Bronchial epithelial cell (primary cell): ENCODE measurements at places on chromosomes 1 and 21. TPM values are rescaled to one million over a fixed set of nuclear protein-coding genes. Genes with fewer than 3 reads are reported as not detected.
A peak's percentile ranks its signal among the peaks of the same experiment; 100 is the strongest.

Gene NCSTN
- total RNA-seq = 27.9 and 36.7 TPM in 2 replicates

Gene TRIM45
- 2.6 and 2.9 TPM in 2 replicates for total RNA-seq

Gene TMEM82
- not detected in 2 replicates for total RNA-seq

Gene DYNLT5
- total RNA-seq = not detected in 2 replicates

Gene AIRE
- total RNA-seq = not detected in 2 replicates

Gene LORICRIN
- not detected in 2 replicates for total RNA-seq

Gene LEFTY1
- total RNA-seq = not detected in 2 replicates

Gene S1PR1
- total RNA-seq = under 0.01 and 0.26 TPM in 2 replicates

Gene TMEM52
- total RNA-seq = 1.4 and 1.6 TPM in 2 replicates

Gene TNFAIP8L2
- total RNA-seq = not detected in 2 replicates

Gene NTNG1
- total RNA-seq = 2.4 and 5.4 TPM in 2 replicates

Gene SNX7
- 19.0 and 19.3 TPM in 2 replicates for total RNA-seq

Gene VASH2
- not detected in 2 replicates for total RNA-seq

Gene CATSPERE
- total RNA-seq = under 0.01 and 0.13 TPM in 2 replicates

Gene RHD
- total RNA-seq = not detected in 2 replicates

Gene RIMS3
- total RNA-seq = 0.26 and 2.7 TPM in 2 replicates

Gene TRAF3IP3
- total RNA-seq = not detected in 2 replicates

Gene MSH4
- total RNA-seq = 0.26 and 0.51 TPM in 2 replicates

GRCh38 chr1:59146651-59147358, 150.1 kb upstream of the FGGY start:
- DNase-seq = no peak

DNA sequence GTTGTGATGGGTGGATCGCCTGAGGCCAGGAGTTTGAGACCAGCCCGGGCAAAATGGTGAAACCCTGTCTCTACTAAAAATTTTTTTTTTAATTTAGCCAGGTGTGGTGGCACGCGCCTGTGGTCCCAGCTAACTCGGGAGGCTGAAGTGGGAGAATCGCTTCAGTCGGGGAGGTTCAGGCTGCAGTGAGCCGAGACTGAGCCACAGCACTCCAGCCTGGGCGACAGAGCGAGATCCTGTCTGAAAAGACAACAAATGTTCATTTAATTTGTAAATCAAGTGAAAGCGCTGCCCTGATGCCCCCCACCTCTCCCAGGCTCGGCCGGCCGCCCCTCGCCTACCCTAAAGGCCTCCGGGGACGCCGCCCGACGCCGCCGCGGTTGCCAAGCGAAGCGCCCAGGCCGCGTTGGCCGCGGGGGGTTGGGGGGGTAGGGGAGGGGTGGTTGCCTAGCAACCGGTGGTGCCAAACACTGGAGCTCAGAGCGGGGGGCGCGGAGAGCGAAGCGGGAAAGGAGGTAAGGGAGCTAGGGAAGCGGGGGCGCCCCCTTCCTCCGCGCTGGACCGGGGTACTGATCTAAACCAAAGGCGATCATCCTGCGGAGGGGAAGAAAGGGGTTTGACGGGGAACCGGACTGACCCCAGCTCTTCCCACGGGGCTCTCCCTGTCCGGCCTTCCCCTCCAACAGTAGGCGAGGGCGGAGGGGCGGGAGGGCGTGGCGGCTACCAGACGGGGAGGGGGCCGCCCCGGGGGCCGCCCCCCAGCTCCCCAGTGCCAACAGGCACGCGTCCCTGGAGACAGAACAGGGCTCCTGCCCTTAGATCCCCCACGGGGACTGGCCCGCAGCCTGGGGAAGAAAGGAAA, at the start of gene TEKT2:
Gene TEKT2, plus strand, starts transcription at position 460 of the 862 bp plus-strand sequence. CDS start 828 bp downstream, outside the sequence.
- no peak for DNase-seq

- no peak for DNase-seq
These were observed 239.6 kb upstream of the ADAMTS5 start for GRCh38 chr21:27206368-27206982.

GRCh38 chr1:10832703-10833102, 36.3 kb upstream of the CASZ1 start:
- peak; percentile 60 for DNase-seq

DNA sequence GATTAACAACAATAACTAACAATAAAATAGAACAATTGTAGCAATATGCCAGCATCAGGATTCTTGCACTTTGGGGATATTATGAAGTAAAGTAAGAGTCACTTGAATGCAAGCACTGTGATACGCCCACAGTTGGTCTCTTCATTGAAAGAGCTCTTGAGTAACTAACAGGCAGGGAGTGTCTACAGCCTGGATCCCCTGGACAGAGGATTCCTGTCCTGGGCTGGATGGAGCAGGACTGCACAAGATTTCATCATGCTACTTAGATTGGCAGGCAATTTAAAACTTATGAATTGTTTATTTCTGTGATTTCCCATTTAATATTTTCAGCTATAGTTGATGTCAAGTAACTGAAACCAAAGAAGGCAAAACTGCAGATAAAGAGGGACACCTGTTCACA, 13.7 kb upstream of the KRTAP19-5 start:
- DNase-seq = no peak

DNA sequence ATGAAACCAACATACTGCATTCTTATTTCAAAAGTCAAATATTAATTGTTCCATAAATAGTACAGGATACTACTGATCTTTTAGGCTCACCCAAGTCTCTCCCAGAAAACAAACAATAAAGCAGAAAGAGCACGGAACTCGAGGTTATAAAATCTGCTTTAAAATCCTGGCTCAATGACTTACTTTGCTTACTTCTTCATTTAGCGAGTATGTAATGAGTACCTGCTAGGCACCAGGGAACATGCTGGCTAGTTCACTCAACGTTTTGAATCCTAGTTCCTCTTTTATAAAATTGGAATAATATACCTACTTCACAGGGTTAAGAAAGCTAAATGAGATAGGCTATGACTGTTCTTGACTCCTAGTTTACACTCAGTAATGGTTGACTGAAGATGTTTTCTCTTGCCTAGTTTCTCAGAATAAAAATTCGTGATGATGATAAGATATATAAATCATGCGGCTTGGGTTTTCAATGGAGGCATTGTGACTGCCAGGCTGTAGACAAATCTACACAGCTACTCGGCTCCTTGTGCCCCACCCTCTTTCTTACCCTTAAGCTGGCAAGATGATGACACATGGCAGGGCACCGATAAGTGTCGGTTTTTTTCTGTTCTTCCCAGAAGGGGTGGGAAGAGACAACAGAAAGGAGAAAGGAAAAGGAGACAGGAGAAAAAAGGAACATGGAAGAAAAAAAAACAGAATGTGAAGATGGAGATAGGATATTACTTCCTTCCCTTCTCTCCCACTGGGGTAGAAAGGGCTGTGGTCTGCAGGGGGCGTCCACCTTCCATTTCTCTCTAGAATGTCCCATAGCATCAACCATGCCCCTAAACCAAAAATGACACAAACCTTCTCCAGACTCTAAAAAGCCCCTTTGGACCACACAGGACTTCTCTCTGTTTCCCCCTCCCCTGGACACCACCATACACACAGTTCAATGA, 507.1 kb downstream of the SMYD3 start:
- DNase-seq = no peak

- no peak for DNase-seq
These were observed 56.6 kb downstream of the OLIG1 start for GRCh38 chr21:33126569-33126968.

DNA sequence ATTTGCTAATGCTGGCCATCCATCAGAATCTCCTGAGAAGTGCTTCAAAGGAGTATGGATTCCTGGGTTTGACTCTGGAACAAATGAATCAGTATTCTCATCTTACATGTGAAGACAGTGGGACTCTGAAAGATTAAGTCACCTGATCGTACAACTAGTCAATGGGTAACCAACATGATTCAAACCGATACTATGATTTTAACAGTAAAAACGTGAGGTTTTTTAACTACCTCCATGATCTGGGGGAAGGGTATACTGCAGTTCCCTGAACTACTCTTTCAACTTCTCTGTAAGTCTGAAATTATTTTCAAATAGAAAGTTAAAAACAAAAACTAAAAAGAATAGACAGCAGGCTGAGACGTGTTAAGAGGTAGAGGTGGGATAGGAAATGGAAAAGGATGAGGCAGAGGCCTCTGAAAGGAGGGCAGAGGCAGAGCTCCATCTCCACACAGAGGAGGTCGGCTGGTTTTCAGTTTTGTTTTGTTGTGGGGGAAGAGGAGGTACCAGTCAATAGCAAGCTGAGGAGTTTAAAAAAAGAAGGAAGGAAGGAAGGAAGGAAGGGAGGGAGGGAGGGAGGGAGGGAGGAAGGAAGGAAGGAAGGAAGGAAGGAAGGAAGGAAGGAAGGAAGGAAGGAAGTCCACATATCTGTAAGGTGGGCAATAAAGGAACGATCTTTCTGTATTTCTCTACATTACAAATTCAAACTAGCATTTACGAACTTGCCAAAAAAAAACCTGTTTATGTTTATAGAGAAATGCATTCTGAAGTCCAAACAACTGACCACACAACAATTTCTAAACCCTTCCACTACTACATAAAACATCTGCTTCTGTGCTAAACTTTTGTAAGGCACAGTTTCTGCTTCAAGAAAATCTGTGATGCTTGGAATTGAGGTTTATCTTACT, 213.1 kb downstream of the RERE start:
- DNase-seq = no peak

DNA sequence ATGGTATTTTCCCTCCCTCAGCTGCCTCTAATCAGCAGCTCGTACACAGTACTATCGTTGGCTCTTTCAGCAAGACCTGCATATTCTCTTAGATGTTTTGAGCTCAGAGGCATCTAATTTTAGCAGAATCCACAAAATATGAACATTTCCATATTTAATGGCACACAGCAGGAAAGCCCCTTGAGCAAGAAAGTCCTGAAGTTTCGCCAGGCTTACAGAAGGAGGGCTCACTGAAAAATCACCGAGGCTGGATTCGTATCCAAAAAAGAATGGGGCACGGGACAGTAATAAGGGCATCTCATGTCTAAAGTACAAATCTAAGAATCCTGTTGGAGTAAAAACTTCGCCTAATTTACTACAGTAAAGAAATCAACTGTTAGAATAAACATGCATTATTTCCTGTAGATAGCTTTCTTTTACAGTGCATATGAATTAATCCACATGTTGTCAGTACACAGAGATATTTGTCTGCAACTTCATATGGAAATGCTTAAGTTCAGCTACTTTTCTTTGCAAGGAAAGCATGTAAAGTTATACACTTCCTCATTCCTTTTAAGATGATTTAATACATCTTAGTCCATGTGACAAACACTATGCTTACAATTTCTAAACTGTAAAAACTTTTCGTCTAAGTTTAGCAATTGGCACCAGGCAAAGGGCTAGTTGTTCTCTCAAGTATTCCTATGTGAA, 1205.3 kb upstream of the ADGRL4 start:
- no peak for DNase-seq

GRCh38 chr1:233677690-233678354, 63.9 kb downstream of the KCNK1 start:
- DNase-seq = no peak

GRCh38 chr21:41369105-41369919, 7.5 kb downstream of the MX2 start:
- DNase-seq = no peak

GRCh38 chr1:90048043-90048442, 53.1 kb downstream of the ZNF326 start:
- DNase-seq = no peak

DNA sequence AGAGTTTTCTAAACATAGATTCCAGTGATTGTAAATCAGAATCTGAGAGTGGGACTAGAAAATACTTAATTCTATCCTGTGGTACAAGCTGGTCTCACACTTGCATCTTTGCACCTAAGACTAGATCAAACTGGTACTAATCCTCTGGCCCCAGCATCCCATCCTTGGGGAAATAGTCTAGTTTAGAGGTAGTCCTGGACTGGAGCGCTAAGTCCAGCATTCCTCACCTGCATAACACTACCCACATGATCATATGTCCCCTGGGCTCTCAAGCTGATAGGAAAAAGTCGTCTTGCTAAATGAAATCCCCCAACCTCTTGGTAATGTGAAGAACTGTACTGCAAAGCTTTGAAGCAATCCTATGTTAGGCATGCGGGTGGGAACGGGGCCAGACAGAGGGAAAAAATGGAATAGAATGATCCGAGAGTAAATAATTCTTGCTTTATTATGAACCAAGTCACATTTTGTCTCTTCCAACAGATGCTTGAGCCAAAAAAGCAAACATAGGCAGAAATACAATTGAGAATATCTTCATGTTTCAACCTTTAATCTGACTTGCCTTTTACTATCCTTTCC, 4.8 kb downstream of the COX20 start:
- DNase-seq = no peak

DNA sequence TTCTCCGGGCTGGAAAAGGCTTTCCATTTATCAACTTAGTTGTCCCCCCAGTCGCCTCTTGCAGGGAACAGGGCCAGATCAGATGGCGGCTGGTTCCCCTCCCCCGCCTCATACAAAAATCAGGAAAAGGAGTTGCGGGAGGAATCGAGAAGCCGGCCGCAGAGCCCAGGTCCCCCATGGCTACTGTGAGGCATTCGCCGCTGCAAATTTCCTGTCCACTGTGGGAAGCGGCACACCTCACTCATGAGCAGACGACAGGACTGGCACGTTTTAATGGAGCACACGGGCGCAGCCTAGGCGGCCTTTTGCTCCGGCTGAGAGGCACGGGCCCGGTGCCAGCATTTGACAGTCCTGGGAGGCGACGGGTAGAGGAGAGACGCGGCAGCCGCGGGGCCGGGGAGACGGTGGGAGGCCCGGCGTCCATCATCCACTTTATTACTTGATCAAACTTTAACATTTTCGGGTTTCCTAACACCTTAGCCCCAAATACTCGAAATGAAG, 1.1 kb downstream of the GNG4 start:
- no peak for DNase-seq

DNA sequence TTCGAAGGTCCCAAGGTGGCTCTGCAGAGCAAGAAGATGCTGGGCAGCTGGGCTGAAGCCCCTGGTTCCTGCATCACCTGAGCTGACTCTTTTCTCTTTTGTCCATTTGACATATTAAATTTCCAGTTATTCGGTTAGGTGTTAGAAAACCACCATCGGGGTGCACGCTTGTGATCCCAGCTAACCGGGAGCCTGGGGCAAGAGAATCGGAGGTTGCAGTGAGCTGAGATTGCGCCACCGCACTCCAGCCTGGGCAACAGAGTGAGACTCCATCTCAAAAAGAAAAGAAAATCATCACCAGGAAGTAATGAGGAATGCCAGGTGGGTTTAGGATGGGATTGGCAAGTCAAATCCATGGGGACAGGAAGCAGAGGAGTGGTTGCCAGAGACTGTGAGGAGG, 76.3 kb upstream of the ZC3H12A start:
- no peak for DNase-seq

- peak; percentile 11 for DNase-seq
These were observed 504.5 kb downstream of the LMO4 start for GRCh38 chr1:87833166-87833565.

- no peak for DNase-seq
These were observed 55.9 kb downstream of the SLC35F3 start for GRCh38 chr1:233960386-233960785.
